CD4-positive, alpha-beta T cell treated with Interleukin-12 subunit alpha and Interleukin-12 subunit beta, for 1 hour (primary cell): ENCODE measurements at places on chromosomes 12 and 14.
A peak's percentile ranks its signal among the peaks of the same experiment; 100 is the strongest.

DNA sequence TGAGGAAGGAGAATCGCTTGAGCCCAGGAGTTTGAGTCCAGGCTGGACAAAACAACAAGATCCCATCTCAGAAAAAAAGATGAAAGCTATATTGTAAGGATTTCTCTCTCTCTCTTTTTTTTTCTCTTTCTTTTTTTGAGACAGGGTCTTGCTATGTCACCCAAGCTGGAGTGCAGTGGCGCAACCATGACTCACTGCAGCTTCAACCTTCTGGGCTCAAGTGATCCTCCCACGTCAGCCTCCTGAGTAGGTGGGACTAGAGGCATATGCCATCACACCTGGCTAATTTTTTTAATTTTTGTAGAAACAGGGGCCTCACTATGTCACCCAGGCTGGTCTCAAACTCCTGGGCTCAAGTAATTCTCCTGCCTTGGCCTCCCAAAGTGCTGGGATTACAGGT, 5.8 kb upstream of the MRPL42 start:
- DNase-seq = no peak

DNA sequence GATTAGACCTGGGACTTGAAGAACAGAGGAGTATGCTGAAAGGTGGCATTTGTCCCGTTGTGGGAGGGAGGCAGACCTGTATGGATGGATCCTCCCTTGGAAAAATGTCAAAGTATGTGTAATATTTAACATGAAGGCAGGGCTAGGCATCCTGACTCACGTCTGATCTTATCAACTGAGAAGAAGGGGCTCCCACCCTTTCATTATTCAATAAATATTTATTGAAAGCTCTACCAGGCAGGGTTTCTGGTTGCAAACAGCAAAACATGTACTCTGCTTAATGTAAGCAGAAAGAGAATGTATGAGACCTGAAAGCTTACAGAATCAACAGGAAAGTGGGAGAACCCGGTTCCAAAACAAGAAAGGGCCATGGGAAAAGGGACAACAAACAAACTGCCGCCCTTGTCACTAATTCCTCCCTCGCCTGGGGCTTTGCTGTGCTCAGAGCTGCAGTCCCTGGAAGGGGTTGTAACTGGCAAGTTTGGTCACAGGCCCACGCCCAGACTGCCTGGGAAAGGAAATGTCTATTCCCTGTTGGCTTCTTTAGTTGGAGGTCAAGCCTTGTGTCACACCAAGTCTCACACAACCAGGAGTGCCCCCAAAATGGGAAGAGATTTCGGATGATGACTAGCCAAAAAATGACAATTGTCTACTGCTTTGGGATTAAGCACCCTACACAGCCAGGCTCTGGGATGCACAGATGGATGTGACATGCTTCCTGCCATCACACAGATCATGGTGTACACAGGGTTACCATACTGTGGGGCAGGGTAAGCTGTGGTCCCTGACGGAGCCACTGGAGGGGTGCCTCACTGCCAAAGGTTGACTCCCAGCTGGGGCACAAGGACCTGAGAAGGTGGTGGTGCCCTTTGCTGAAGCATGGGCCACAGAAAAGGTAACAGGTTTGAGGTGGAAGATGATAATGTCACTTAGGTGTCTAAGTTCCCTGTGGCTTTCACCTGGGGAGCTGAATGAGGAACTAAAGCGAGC, 36.8 kb downstream of the RAB35 start:
- DNase-seq = no peak

DNA sequence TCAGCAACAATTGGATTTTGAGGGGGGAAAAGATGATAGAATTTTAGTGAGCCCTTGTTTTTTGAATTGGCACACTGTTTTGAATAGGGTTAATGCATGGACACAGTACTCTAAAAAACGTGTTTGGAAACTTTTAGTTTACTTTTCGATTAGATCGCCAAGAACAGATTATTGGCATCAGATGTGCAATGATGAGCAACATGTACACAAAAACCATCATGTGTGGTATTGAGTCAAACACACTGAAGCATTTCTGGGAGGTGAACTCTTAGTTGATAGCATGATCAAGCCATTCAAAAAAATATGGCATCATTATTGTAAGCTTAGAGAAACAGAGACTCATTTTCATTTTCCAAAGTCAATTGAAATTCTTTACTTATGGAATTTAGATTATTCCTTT, 329.2 kb downstream of the ADAMTS20 start:
- DNase-seq = no peak

GRCh38 chr14:76007852-76008251, 22.3 kb downstream of the IFT43 start:
- no peak for DNase-seq

- DNase-seq = no peak
Observed at GRCh38 chr12:108717243-108717642, 14.1 kb downstream of the CORO1C start.

GRCh38 chr12:97293541-97293940, 169.1 kb upstream of the RMST start:
- no peak for DNase-seq

DNA sequence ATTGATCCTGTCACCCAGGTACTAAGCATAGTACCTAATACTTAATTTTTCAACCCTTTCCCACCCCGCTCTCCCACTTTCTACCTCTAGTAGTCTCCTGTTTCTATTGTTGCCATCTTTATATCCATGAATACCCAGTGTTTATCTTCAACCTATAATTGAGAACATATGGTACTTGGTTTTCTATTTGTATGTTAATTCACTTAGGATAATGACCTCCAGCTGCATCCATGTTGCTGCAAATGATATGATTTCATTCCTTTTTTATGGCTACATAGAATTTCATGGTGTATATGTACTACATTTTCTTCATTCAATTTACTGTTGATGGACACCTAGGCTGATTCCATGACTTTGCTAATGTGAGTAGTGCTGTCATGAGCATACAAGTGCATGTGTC, 547.3 kb upstream of the NOVA1 start:
- no peak for DNase-seq

GRCh38 chr12:115190010-115190770, 506.2 kb upstream of the TBX3 start:
- DNase-seq = no peak

- DNase-seq = no peak
Observed at GRCh38 chr14:76456891-76457586, 81.1 kb downstream of the ESRRB start.

- DNase-seq = no peak
Observed at GRCh38 chr12:105214670-105215375, 21.2 kb downstream of the APPL2 start.

DNA sequence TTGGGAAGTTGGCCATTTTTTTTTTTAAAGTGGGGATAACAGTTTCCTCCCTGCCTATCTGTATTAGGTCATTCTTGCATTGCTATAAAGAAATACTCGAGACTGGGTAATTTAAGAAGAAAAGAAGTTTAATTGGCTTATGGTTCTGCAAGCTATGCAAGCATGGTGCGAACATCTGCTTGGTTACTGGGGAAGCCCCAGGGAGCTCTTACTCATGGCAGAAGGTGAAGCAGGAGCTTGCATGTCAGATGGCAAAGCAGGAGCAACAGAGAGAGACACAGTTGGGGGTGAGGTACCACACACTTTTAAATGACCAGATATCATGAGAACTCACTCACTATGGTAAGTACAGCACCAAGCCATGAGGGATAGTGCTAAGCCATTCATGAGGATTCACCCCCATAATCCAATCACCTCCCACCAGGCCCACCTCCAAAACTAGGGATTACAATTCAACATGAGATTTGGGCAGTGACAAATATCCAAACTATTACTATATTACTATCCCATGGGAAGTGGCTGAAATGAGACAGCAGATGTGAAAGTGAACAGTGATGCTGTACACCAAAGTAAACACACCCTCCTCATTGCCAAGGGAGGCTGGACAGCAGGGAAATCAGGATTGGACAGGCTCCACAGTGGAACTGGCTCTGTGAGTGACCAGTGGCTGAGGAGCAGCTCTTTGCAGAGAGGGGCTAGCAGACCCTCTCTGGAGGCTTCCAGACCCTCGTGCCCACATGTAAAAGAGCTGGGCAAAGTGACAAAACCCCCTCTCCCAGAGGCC, 40.5 kb downstream of the CRACR2A start:
- DNase-seq = no peak

- DNase-seq = peak; percentile 82
Observed at GRCh38 chr14:61280526-61281185, 482 bp downstream of the TMEM30B start.

- DNase-seq = no peak
Observed at GRCh38 chr12:118544569-118544968, 168.2 kb downstream of the SUDS3 start.

- no peak for DNase-seq
Observed at GRCh38 chr14:68439676-68440075, 353.2 kb downstream of the ZFP36L1 start.

- peak; percentile 76 for DNase-seq
Observed at GRCh38 chr12:47360771-47361388, 281.1 kb upstream of the AMIGO2 start.

- peak; percentile 0 for DNase-seq
Observed at GRCh38 chr12:65306366-65307168, 28.1 kb downstream of the MSRB3 start.

DNA sequence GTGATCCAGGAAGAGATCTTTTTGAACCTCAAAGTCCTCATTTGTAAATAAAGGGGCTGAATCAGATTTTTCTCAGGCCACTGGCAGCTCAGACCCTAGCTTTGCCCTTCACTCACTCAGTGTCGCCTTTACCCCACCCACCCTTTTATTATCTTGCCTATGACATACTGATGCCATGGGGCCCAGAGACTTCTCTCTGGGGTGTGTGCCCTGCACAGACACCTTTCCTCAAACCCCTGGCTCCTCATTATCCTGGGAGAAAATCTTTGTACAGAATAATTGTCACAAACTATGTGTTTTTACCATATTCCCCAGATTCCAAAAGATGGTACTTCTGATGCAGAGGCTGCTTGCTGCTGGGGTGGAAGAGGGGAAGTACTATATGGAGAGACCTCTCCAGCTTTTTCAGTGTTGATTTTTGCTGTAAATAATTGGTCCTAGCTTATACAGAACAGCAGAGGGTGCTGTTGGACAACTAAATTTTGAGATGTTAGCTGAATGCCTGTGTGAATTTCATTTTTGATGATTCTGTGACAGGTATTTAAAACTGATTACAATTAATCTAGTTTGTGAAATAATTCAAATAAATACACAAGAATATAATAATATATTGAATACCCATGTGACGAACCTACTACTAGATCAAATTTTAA, 53.9 kb upstream of the DCD start:
- DNase-seq = peak; percentile 68

DNA sequence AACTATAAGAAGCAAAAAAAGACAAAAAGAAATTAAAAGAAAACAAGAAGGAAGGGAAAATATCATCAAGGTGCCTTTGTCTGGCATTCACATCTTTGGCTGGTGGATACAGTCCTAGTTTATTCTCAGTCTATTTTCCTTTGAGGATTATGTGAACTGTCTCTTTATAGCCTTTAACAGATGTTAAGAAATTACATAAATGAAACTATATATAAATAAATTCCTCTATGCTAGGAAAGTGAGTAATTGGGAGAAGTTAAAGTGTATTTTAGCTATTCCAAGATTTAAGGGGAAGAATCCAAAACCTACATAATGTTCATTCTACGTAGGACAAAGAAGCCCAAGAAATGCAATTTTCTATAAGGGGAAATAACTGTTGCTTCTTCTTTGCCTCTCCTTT, 316.3 kb downstream of the ADAMTS20 start:
- DNase-seq = no peak

GRCh38 chr14:40986655-40987054, 620.0 kb upstream of the LRFN5 start:
- no peak for DNase-seq

GRCh38 chr14:61321385-61322010, at the start of gene PRKCH:
TSS of gene PRKCH (plus strand) at chr14:61321579. CDS start at chr14:61322102, 523 bp downstream.
- peak; percentile 86 for DNase-seq

GRCh38 chr14:32013083-32013482, 64.0 kb upstream of the ARHGAP5 start:
- no peak for DNase-seq

DNA sequence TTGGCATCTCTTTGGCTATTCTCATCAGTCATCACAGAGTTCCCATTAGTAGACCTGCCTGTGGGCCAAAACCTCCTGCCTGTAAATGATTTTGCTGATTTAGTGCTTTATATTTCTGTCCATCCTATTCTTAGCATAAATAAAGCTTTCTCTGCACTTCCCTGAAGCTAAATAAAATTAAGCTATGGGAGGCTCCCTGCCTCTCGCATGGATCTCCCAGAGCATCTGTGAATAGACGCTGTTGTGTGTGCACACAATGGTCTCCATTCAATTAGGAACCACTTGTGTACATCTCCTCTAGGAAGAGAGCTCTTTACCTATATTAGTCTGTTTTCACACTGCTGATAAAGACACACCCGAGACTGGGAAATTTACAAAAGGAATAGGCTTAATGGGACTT, 80.4 kb downstream of the PPFIBP1 start:
- no peak for DNase-seq
